ENCODE measurements at places on chromosomes 7 and 10.

DNA sequence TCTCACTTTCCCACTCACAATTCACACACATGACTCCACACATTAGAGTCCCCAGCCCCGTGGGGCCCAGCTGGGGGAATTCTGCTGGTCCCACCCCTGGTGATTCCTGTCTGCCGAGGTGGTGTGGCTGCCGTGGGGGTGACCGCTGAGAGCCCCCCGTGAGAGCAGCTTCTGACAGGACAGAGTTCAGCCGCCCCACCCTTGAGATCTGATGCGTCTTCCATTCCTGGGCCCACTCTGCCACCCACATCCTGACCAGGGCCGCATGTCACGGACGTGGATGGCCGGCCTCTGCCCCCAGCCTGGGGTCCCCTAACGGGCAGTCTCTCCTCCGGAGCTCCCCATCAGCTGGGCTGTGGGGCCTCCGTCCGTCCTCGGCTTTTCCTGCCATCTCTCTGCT, 240.1 kb upstream of the PITRM1 start:
- DNase-seq, result no peak

DNA sequence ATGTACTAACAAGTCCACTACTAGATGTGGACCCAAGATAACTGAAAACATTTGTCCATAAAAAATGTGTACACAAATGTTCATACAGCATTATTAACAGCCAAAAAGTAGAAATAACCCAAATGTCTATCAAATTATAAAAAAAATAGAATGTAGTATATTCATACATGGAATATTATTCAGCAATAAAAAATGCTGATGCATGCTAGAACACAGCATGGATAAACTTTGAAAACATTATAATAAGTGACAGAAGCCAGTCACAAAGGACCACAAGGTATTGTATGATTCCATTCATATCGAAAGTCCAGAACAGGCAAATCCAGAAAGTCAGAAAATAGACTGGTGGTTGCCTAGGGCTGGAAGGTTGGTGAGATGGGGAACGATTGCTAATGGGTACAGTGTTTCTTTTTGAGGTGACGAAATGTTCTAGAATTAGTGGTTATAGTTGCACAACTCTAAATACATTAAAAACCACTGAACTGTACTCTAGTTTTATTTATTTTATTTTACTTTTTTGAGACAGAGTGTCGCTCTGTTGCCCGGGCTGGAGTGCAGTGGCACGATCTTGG, 43.3 kb upstream of the ANLN start:
- DNase-seq, result no peak

DNA sequence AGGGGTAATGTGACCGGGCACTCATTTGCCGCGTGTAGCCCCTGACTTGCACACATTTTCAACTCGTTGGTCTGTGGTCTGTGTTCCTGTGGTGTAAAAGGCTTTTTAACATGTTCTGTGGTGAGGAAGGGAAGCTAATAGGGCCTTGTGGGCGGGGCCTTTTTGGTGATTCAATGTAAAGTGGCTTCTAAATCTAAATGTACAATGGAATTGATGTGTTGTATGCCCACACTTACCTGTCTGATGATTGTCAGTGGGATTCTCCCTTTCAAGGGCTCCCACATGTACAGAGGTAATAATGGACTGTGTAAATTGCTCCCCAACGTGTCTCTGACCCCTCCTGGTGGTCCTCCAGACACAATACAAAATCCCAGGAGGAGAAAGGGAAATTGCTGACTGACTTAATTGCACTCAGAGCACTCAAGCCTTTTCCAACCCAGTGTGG, 43.1 kb upstream of the GATAD1 start:
- DNase-seq, result no peak

GRCh38 chr7:35316549-35316948, 62.6 kb upstream of the TBX20 start:
- no peak for DNase-seq

DNA sequence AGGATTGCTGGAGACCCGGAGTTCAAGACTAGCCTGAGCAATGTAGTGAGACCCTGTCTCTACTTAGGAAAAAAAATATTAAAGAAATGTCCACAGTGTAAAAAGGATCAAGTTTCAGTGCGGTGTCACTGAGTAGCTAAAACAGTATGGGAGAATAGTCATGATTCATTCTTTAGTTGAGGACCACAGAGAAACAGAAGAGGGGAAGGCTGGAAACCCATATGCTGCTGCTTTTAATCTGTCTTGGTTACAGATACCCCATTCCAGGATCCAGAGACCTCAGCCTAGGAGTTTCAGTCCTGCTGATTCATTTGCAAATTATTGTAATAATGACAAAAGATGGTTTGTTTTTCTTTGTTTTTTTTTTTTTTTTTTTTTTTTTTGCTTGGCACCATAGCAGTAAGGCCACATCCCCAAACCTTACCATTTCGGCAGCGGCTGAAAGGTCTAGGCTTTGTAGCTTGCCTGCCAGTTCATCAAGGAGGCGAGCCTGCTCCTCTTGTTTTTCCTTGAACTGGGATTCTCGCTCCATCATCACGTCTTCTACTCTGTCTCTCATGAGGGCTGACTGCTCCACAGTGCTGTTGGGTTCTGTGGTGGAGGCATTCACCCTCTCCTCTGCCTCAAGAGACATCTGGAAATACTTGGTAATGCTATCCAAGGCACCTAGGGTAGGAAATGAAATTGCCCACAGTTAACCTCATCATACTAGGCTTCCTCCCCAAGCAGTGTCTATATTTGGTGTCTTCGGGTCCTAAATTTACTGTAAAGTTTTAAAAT, 44.2 kb downstream of the DLD start:
- DNase-seq, result no peak

All from activated T-cell treated with anti-CD3 and anti-CD28 coated beads for 1 hour (primary cell).